ENCODE measurements at places on chromosomes 7 and 10.

- DNase-seq = no peak
Observed at GRCh38 chr10:2777666-2778355, 289.5 kb upstream of the PFKP start.

- no peak for DNase-seq
Observed at GRCh38 chr7:158255558-158255957, 332.1 kb downstream of the PTPRN2 start.

GRCh38 chr10:68403701-68404100, 3.4 kb downstream of the RUFY2 start:
- DNase-seq = no peak

DNA sequence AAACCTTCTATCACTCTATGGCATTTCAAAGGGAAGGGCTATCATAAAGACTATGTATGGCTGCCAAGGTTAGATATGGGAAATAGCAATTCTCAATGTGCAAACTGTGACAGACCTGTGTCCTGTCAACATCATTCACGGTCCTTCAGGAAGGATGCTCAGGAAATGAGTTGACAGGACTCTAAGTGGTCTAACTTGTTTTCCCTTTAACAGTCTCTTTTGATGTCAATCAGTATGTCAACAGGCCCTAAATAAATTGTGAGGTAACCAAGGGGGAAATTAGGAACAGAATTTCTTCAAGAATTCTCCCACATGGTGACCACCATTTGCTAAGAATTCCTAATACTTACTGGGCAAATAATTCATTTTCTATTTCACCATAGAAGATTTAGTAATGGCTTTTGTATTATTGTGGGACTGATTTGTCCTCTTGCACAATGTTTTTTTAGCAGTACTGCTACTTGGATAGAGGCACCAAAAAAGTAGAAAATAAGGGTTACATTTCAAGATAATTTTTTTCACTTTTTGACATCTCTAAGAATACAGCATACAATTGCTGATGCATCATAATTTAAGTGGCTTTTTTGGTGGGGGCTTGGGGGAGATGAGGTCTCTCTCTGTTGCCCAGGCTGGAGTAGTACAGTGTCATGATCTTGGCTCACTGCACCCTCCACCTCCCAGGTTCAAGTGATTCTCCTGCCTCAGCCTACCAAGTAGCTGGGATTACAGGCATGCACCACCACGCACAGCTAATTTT, 275.8 kb downstream of the CACNA2D1 start:
- DNase-seq = no peak

DNA sequence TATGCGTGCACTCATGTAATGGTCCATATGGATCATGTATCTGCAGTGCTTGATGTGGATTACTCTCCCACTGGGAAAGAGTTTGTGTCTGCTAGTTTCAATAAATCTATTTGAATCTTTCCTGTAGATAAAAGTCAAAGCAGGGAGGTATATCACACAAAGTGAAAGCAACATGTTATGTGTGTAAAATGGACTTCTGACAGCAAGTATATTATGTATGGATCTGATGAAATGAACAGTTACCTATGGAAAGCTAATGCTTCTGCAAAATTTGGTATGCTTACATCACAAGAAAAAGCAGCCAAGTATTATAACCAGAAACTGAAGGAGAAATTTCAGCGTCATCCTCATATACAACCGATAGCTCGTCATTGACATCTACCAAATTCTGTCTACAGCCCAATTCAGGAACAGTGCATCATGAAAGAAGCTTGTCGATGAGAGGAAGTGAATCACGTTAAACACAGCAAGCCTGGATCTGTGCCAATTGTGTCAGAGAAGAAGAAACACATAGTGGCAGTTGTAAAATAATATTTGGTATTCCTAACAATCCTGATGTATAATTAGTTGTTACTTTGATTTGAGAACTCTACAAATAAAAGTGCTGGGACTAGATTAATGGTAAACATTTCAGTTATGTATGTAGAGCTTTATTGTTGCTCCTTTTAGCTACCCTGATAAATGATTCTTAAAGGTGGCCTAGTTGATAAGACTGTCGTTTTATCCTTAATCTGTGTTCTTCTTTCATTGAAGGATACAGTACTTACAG, 14.2 kb upstream of the SYPL1 start:
- no peak for DNase-seq

DNA sequence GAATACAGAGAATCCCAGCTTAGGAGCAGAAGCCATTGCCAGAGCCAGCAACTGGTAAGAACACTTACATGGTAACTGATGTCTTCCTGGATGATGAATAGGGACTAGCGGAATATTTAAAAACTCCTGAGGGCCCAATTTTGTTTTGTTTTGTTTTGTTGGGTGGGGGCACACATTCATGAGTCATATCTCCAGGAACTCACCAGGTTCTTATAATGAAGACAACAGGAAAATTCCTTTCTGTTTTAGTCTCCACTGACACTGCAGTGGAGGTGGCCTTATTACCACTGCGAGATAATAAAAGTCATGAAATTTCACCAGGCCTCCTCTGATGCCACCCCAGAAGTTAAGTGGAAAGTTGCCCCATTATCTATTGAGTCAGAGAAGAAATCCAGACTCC, 6.6 kb upstream of the CUZD1 start:
- no peak for DNase-seq

DNA sequence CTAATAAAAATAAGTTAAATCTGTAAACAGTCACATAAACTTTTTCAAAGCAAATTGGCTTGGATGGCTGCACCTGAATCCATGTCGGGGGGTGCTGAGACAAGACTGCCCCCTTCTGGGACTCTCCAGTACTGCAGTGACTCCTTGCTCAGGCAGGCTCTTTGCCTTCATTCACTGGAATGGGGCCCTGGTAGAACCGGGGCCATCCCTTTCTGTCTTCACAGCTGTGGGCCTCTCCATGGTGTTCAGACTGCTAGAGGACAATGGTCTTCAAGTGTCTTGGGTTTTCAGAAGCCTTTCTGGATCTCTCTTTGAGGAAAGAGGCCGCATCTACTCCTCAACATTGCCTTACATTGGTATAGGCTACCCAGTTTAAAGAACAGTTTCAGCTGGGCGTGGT, 16.1 kb upstream of the IMPDH1 start:
- no peak for DNase-seq

DNA sequence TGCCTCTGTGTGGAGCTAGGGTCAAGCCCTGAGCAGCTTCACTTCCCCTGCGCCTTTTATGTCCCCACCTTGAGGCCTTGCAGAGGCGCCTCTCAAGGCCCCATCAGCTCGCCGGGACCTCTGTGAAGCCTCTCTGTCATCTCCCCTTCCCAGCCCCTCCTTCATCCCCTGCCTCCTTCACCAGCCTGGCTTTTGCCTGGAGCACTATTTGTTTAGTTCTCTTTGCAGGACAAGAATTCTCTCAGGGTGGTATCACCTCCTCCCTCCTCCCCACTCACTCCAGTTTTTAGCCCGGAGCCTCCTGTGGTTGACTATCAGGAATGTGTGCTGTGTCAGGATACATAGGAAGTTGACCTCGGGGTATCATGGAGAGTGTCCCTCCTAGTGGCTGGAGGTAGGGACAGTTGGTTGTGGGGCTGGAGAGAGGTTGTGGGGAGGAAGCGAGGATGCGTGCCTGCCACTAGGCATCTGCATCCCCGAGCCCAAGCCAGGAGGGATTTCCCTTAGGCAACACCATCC, 89.8 kb upstream of the ANLN start:
- DNase-seq = no peak

GRCh38 chr10:51156926-51157325, 82.6 kb downstream of the PRKG1 start:
- no peak for DNase-seq

DNA sequence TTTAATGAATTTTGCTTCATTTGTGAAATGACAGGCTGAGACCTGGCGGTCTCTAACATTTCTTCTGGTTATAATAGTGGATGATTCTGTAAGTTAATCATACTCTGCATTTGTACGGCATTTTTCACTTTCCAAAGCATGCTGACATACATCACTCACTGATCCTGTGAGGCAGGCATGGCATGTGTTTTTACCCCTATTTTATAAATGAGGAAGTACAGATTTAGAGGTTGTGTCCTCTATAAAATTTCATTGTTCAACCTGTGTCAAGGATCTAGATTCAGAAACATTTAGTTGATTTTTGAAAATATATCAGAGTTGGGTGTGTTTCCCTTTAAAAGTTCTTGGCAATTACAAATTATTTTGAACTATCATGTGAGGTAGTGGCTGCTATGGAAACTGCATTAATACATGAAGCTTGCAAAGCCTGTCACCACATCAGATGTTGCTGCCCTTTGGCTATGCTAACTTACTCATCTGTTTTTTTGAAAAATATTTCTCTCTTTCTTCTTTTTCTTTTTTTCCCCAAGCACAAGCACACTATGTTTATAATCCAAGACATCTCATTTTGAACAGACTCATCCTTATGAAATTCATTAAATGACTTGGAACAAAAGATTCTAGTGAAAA, 172.7 kb downstream of the GNAI1 start:
- DNase-seq = no peak

GRCh38 chr7:106347229-106347833, 62.5 kb upstream of the NAMPT start:
- no peak for DNase-seq
